ENCODE measurements at places on chromosomes 7 and 10.

DNA sequence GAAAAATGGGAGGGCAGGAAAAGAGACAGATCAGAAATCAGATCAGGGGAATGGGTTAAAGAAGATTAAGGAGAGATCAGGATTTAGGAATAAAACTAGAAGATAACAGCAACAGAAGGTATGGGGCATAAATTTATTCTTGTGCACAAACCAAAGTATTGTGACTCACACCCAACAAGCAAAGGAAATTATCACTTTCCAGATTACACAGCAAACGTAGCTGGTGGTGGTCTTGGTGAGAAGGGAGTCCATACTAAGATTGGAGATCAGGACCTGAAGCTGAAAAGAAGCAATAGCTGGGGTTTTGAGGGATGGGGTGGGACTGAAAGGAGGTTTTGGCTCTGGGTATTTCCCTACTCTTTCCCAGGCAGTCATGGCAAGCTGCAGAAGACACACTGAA lies 3.5 kb upstream of the MYOZ1 start:
- DNase-seq = no peak

GRCh38 chr10:113550365-113550764 lies 2.5 kb upstream of the HABP2 start:
- DNase-seq = no peak

GRCh38 chr10:116952729-116953128 lies 52.3 kb downstream of the SHTN1 start:
- DNase-seq = no peak

DNA sequence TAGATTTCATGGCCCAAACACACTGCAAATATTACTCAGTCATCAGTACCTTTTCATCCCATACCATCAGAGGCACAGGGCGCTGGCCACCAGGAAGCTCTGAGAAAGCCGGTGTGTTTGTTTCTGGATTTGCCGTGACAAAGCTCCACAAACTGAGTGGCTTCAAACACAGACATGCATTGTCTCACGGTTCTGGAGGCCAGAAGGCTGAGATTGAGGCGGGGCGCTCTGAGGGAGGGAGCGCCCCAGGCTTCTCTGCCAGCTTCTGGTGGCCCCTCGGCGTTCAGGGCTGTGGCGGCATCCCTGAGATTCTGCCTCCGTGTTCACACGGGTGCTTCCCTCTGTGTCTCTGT lies 3.7 kb upstream of the TTYH3 start:
- DNase-seq = no peak

DNA sequence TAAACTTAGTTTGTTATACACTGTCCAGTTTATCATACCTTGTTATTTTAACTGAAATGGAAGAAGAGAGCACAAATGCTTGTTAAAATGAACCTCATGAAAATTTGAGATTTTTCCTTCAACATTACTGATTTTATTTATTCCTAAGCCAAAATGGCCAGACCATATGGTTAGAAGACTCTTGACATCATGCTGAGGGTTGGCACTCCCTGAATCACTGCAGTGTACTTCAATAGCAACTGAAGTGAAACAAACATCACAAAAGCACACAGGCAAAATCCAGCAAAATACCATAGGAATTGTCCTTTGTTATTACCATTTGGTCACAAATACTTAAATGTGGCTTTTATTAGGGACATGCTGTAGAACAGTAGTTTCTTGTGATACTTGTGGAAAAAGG lies 347.8 kb downstream of the NXPH1 start:
- no peak for DNase-seq

DNA sequence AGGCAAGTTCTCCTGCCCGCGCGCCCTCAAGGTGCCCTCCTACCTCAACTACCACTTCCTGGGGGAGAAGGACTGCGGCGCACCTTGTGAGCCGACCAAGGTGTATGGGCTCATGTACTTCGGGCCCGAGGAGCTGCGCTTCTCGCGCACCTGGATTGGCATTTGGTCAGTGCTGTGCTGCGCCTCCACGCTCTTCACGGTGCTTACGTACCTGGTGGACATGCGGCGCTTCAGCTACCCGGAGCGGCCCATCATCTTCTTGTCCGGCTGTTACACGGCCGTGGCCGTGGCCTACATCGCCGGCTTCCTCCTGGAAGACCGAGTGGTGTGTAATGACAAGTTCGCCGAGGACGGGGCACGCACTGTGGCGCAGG lies 1.4 kb downstream of the FZD1 start:
- DNase-seq = no peak

DNA sequence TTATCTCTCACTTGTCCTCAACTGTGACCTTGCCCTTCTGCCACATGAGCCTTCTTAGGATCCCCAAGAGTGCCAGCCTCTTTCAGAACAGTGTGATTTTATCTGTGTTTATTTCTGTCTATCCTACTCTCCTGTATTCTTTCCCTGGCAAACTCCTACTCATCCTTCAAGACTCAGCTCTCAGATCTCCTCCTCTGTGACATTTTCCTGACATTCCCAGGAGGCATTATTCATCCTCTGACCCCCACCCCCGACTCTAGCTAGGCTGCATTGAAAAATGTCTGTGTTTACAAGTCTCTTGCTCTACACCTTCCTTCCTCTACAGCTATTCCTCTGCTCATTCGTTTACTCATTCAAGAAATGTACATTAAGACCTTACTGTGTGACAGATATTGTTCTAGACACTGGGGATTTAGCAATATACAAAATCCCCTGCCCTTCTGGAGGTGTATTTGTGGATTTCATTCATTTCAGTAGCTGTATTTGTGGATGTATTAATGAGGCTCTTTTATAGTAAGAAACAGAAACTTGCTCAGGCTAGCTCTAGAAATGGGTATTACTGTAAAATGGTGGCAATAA lies 61.4 kb upstream of the COMTD1 start:
- no peak for DNase-seq

DNA sequence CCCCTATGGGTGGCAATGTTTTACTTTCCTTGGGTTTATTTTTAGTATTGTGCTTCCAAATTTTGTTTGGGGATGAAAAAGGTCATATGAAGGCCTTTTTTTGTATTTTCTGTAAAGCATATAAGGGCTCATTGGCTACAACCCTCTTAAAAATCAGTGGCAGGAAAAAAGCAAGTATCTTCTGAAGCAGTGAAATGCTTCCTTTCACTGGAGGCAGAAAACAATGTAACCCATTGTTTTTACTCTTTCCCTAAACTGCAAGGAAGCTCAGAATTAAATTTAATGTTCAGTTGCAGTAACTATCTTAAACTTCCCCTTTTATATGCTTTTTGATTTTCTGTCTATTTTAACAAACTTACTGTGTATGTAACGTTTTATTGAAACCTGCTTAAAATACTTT lies 148.7 kb upstream of the LYZL1 start:
- DNase-seq = no peak

DNA sequence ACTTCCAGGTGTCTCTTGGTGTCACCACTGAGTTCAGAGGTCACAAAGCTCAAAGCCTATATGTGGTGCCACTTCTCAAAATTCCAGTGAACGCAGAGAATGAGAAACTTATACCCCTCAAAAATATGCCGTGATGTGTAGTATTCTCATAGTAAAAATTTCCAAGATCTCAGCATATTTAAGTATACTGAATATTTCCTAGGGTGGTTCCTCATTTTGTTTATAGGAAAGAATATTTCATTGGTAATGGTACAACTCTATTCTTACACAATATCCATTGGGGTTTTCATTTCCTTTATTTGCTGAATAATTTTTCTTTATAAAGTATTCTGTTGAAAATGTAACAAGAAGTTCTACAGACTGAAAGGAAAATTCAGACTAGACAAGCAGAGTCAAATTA lies 58.9 kb upstream of the ADO start:
- no peak for DNase-seq

DNA sequence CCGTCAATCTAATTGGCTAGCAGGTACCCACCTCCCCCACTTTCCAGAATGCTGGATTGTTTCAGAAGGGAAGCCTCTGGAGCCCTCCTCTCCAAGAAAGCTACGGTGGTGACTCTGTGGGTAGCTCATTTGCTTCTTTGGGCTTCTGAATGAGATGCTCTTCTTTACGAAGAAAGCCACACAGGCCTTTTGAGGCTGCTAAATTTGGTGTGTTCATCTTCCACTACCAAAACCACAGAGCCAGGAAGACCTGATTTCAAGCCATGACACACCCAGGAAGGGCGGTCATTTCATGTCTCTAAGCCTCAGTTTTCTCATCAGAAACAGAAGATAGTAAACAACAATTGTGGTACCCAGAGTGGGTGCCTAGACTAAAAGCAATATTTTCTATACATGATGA lies 901.2 kb downstream of the KCNMA1 start:
- DNase-seq = no peak

DNA sequence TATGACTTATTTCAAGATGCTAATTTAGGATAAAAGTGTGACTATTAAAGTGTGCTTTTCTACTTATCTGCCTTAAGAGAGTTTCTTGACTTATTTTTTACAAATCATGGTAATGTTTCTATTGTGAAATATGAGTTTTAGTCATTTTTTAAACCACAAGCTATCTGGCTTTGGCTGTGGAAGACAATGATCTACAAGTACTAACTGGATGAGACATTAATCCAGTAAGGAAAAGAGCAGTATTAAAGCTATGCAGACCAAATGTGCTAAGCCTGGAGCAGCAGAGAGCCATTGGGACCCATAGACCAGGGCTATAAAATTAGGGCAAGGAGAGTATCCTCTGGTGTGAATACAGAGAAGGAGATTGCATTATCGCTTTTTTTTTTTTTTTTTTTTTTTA lies 92.4 kb downstream of the SEMA3A start:
- DNase-seq = no peak

DNA sequence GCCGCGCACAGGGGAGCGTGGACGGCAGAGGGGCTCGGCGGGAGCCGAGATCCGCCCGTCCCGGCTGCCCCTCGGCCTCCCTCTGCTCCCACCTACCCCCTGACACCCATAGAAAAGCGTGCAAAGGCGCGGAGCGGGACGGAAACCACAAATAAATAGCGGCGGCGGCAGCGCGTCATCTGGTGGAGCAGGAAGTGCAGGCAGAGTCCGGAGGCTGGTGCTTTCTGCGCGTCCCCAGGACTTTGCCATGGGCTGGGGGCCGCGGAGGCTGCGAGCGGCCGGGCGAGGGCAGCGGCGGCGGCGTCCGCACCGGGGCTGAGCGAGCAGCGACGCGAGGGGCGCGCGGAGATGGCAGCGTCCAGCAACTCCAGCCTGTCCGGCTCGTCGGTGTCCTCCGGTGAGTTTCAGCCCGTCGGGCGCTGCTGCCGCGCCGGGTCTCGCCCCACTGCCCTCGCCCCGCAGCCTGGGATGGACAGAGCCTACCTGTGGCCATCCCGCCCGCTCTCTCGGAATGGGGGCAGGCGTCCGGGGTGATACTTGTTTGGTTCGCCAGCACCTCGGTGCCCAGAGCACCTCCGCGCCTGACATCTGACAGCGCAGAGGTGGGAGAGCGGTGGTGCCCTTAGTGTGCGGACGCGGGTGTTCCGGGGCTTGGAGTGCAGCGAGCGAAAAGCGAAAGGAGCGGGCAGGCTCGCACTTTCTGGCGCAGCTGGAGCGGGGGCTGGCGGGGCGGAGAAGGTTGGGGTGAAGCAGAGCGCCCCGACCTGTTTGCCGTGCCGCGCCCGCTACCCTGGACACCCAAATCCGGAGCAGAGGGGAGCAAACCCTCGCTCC lies at the start of gene CHN2:
Gene CHN2, plus strand, starts transcription at position 182 of the 834 bp plus-strand sequence.
- DNase-seq = no peak

- no peak for DNase-seq
Observed at GRCh38 chr7:10707519-10707918, 266.2 kb upstream of the PHF14 start.

DNA sequence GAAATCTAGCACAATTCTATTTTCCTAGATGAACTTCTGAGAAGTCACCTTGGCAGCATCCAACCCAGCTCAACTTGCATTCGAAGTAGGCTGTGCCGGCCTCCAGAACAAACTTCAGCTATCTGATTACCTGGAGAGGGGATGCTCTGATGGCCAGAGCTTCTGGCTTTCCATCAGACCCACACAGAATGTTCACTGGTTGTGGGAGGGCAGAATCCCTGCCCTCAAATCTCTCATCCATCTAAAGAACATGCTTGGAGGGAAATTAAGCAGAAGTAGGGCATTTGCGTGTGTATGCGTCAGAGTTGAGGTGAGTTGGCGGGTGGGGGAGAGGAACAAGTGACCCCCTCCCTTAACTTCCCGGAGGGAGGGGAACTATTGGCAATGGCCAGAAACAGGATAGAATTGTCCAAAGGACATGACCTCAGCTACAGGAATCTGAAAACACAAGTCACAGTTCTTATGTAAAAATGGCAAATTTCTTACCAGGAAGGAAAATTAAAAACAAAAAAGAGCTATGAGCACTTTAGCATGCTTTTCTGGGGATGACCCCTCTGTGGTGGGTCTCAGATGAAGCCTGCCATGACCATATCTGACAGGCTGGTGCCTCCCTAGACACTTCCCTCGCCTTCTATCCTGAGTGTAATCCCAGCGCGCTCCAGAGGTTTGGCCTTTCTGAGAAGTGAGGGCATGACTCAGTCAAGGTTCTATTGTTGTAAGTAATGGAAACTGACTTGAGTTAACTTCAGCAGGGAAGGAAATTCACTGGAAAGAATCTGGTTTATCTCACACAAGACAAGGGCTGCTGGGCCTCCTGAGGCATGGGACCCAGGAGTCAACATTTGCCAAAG lies 278.8 kb downstream of the RPS24 start:
- no peak for DNase-seq

DNA sequence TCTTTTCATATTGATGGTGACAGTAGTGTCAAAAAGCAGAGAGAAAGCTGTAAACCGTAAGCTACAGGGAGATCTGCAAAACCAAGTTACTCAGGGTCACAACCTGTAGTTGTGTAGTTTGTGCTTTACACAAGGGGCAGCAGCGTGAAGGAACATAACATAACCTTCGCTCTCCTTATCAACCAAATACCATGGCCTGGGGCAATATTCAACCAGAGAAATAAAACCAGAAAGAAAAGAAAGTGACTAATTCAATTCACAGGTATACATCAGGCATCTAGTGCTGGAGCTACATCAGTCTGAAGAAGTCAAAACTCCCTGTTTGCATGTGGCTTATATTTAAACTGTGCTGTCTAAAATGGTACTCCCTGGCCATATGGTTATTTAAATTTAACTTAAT lies 224.3 kb downstream of the TWIST1 start:
- DNase-seq = no peak

DNA sequence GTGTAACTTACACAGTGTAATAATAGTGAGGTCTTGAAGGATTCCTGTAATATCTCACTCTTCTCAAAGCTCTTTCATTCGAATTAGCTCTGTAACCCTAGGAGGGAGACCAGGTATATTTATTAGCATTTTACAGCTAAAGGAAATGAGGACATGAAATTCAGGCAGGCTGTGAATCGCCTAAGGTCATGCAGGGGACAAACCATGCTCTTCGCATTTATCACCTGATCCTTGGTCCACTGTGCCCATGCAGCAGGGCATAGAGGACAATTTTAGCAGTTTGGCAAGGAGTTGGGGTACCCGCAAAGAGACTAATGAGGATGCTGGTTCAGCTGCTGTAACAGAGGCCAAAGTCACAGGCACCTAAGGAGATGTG lies 14.8 kb upstream of the LAMB1 start:
- DNase-seq = no peak

GRCh38 chr10:97154781-97155180 lies 31.0 kb downstream of the SLIT1 start:
- no peak for DNase-seq

- DNase-seq = no peak
Observed at GRCh38 chr7:43646603-43647338, 63.9 kb downstream of the STK17A start.

All from GM12878 (cell line).